ENCODE measurements at places on chromosomes 2 and 18.

- no peak for DNase-seq
Measured at GRCh38 chr2:127545189-127545588, 9.7 kb downstream of the MYO7B start.

- no peak for DNase-seq
Measured at GRCh38 chr2:121469356-121469755, 61.3 kb upstream of the RNU4ATAC start.

GRCh38 chr2:119947535-119947934, 65.3 kb upstream of the EPB41L5 start:
- peak; percentile 11 for DNase-seq

- no peak for DNase-seq
Measured at GRCh38 chr2:62216616-62217015, 20.7 kb downstream of the B3GNT2 start.

DNA sequence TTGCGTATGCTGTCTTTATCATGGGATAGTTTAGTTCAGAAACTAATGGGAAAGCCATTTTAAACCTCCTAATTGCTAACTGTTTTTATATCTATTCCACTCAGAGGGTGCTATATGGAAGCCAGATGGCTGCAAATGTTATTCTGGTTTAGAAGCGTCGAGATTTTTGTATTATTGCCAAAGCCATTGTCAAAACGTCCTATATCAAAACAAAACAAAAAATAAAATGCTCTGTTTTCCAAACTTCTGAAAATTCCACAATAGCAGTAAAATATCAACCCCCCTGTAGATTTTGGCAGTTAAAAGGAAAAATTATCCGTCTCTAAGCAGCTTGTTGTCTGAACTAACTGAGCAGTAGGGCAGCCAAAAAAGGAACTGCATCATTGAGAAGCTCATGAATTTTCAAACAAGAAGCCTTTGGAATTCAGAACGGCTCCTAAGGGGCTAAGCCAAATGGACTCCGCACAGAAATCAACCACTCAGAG, 195.4 kb upstream of the CWC22 start:
- no peak for DNase-seq

DNA sequence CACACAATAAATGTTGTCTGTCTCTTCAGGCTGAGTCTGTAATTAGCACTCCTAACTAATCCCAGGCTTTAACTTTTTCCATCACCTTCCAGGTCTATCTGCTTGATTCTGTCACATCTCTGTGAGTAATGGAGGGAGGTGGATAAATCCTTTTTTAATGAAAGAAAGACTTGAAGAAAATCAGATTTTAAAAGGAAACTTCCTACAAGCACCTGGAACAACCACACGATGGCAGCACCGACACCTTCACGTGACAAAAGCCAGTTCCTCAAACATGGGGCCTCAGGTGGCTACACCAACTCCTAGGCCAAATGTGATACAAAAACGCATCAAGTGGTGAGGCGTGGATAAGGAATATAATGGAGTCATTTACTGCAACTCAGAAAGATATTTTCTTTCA, 41.8 kb downstream of the TGFBRAP1 start:
- DNase-seq = peak; percentile 23

DNA sequence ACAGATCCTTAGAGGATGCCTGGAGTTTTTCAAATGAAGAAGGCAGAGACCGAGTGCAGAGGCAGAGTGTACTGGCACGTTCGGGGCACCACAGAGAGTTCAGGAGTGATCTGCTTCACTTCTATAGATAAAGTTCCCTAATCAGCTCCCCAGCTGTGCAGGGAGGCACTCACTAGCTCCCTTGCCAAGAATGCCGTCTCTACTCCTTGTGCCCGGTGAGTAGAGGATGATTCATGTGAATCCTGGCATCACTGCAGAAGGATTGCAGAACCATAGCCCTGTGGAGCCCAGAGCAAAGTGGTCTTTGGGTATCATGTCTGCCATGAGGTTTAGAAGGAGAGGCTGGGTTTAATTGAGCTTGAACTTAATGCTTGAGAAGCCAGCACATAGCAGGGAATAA, 510.1 kb upstream of the RAB6C start:
- no peak for DNase-seq

GRCh38 chr2:27245626-27246025, 17.2 kb downstream of the SLC30A3 start:
- no peak for DNase-seq

DNA sequence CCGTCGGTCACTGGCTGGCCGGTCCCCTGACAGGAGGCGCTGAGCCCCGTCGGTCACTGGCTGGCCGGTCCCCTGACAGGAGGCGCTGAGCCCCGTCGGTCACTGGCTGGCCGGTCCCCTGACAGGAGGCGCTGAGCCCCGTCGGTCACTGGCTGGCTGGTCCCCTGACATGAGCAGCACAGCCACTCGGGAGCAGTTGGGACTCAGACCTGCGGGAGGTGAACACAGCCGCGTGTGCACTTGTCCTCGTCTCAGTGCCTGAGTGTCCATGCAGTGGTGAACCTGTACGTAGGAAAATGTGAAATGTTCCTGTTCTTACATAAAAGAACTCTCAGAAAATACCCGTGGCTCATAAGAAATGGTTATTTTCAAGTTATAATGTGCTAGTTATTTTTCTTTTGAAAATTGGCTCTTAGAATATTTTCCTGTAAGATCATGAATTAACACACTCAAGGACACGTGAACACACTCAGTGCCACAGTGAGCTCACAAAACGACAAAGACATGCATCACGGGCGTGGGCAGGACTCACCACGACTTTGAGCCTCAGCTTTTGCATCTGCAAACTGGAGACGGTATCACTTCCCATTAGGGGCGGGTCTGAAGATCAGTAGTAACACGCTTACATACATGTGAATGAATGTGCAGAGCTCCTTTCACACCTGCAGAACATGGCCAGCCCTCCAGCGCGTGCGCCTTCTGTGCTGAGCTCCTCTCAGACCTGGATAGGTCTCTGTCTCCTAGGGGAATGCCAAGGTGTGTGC, 21.1 kb upstream of the NFATC1 start:
- DNase-seq = no peak

GRCh38 chr18:44654573-44654972, 26.1 kb upstream of the SETBP1 start:
- no peak for DNase-seq

DNA sequence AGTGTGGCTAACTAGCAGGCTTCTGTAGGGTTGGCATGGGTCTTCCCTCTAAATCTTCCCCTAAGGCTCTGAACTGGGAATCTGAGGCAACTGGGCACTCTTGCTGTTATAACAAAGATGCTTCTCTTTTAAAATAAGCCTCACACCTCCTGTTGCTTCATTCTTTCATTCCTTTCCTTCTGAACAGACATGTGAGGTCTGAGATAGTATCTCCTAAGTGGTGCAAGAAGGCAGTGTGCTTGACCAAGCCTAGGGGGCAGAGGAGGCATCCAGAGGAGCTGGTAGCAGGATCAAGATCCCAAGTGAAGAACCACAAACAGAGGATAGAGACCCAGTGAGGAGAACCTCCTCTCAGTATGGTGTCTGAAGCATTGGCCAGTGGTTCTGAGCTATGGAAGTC, 90.9 kb downstream of the TTC27 start:
- no peak for DNase-seq

GRCh38 chr2:23905155-23905554, 21.8 kb downstream of the ATAD2B start:
- no peak for DNase-seq

DNA sequence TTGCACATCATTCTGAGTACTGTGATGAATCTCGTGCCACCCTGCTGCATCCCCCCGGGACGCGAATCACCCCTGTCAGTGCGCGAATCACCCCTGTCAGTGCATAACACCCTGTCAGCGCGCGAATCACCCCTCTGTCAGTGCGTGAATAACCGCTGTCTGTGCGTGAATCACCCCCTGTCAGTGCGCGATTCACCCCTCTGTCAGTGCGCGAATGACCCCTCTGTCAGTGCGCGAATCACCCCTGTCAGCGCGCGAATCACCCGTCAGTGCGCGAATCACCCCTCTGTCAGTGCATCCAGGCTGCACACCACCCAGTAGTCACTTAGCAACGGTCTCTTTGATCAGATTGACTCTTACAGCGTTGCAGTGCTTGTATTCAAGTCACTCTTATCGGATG, 134.4 kb upstream of the TPO start:
- DNase-seq = no peak

DNA sequence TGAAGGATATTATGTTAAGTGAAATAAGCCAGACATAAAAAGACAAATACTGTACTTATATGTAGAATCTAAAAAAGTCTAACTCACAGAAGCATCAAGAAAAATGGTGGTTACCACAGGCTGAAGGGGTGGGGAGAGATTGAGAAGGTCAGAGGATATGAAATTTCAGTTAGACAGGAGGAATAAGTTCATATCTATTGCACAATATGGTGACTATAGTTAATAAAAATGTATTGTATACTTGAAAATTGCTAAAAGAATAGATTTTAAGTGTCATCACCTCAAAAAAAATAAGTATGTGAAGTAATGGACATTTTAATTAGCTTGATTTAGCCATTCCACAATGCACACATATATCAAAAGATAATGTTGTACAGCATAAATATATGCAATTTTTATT, 19.8 kb downstream of the ACMSD start:
- DNase-seq = no peak

GRCh38 chr2:43240766-43241150, 14.4 kb upstream of the ZFP36L2 start:
- DNase-seq = no peak

DNA sequence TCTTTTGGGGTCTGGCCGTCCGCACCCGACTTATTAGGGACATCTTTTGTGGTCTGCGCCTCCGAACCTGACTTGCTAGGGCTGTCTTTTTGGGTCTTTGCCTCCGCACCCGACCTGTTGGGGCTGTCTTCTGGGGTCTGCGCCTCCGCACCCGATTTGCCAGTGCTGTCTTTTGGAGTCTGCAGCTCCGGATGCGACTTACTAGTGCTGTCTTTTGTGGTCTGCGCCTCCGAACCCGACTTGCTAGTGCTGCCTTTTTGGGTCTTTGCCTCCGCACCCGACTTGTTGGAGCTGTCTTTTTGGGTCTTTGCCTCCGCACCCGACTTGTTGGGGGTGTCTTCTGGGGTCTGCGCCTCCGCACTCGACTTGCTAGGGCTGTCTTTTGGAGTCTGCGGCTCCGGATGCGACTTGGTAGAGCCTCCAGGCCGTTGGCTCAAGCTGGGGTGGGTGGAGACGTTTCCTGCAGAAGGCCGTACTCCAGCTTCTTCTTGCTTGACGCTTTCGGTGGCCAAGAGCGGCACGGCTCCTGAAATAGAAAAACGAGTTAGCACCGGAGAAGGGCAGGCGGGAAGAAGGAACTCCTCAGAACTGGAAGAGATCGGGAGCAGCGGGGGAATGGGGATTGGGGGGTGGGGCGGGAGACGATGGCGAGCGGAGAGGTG, 498 bp downstream of the TGOLN2 start:
- DNase-seq = peak; percentile 47

GRCh38 chr18:59035591-59035990, 104.1 kb upstream of the SEC11C start:
- no peak for DNase-seq

GRCh38 chr18:61655630-61656029, 237.2 kb downstream of the RNF152 start:
- no peak for DNase-seq

- no peak for DNase-seq
Measured at GRCh38 chr2:161381546-161381945, 34.6 kb upstream of the TBR1 start.

GRCh38 chr2:152543717-152544116, 173.5 kb downstream of the PRPF40A start:
- no peak for DNase-seq

DNA sequence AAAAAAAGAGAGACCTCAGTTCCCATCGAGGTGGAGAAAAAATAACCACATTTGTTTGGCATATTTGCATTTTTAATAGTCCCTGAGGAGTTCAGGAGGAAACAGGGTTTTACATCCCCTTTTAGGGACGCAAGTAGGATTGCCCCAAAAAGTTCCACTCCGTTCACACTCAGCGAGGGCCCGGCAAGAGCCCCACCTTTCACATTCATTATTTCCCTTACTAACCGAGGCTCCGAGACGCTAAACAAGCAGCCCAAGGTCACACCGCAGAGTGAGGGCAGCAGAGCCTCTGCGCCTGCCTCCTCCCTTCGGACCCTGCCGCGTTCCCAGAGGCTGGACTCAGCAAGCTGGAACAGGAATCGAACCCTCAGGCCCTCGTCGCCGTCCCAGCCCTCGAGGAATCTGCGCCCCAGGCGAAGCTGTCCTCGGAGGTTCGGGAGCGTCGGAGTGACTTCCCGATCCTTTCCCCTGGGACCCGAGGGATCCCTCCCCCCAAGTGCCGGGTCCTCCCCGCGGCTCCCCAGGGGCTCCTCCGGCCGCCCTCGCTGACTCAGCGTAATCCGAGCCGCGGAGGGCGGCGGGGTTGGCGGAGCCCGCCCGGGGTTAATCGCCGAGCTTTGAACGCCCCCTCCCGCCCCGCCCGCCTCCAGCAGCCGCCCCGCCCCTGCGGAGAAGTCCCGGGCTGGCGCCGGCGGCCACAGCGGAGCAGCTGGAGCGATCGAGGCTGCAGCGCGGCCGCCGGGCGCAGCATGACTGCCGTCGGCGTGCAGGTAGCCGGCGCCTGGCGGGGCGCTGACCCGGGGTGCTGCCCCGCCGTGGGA, at the start of gene TMEM37:
TSS of gene TMEM37 (plus strand) at position 700 of the 821 bp plus-strand sequence. CDS start at position 750, 50 bp downstream.
- DNase-seq = peak; percentile 86

DNA sequence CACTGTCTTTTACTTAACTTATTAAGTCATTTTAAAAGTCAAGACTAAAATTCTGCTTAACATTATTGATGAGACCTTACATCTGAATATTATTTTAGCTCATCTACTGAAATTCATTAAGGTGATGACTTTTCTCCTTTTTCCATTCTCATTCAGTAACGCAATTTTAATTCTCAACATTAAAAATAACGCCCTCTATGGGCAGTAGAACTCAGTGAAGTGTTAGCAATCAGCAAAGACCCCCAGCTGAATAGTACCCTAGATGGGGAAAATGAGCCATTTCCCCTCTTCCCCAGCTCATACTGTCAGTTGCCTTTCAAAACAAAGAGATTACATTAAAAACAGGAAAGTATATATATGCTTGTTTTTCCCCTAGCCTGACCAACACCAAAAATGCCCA, 203.3 kb downstream of the NR4A2 start:
- DNase-seq = no peak

DNA sequence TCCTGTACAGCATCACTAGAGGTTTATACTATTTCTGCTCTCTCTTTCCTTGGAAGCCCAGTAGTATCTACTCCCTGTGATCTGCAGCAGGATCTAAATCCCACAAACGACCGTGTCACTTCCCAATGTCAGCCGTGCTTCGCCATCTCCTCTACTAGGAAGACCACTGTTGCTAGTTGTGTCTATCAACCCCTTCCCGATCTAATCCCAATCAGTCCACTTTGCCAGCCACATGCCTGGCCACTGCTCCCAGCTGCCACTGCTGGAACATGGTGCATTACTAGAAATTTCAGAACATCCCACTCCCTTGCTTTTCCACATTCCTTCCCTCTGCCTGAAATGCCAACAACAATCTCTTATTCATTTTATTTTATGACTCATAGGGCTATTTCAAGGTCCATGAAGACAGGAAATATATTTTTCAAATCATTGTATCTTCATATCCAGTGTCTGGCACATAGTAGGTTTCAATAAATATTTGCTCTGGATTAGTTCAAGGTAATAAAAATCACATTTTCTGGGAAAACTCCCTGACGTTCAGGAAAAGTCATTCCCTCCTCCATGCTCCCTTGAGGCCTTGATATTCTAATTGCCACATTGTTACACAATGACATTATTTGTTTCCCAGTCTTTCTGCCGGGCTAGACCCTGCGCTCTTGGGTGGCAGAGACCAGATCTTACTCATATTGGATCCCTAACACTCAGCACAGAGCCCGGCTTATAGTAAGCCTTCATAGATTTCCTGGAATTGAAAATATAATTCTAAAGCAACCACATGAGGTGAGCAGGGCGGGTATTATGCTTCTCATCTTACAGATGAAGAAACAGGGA, 2.1 kb upstream of the TRIB2 start:
- DNase-seq = no peak

GRCh38 chr18:56302156-56302555, 336.2 kb downstream of the TXNL1 start:
- DNase-seq = no peak
